Activated CD4-positive, alpha-beta T cell treated with anti-CD3 and anti-CD28 coated beads for 4 hours (primary cell): ENCODE measurements at places on chromosomes 16 and 17.
A peak's percentile ranks its signal among the peaks of the same experiment; 100 is the strongest.

DNA sequence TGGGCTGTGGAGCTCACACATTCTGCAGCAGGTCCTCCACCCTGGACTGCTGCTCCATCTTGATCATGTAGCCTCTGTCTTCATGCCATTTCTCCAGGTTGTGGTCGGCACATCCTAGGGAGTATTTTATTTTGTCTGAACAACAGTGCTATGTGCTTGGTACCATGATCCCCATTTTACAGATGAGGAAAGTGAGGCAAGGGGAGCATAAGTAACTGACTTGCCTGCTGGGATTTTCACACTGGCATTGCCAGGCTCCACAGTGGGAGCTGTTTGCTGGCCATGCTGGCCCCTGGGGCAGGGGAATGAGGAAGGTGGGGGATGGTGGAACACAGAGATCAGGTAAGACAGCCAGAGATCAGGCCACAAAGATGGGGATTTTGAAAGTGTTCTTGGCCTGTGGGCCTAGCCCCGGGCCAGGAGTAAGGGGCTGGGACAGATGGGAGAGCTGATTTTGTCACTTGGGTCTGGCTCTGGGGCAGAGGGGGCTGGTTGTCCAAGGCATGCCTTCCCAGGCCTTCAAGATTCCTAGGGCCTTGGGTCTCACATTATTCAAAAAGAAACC lies 9.3 kb upstream of the ZNF500 start:
- DNase-seq: no peak

DNA sequence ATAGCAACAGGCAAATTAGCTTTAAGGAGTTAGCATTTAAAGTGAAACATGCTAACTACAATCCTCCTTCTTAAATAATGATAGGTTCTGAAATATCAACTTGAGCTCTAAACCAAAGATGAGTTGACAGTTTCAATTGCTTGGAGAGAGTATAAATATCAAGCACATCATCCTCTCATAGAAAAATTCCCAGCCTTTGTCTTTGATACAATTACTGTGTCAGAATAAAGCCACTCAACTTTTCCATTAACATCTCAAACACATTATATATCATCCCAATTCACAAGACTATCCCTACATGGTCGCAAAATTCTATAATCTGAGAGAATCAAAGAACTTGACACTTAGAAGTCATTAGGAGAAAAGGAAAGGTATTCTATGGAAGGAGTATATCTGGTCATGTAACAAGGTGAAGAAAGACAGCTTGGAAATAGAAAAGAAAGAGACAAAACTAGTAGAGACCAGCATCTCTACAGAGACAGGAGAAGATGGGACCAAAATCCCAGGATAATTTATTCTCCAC lies 189.8 kb downstream of the CEP112 start:
- DNase-seq: no peak

GRCh38 chr17:17750881-17751280 lies 69.6 kb downstream of the RAI1 start:
- DNase-seq: no peak

DNA sequence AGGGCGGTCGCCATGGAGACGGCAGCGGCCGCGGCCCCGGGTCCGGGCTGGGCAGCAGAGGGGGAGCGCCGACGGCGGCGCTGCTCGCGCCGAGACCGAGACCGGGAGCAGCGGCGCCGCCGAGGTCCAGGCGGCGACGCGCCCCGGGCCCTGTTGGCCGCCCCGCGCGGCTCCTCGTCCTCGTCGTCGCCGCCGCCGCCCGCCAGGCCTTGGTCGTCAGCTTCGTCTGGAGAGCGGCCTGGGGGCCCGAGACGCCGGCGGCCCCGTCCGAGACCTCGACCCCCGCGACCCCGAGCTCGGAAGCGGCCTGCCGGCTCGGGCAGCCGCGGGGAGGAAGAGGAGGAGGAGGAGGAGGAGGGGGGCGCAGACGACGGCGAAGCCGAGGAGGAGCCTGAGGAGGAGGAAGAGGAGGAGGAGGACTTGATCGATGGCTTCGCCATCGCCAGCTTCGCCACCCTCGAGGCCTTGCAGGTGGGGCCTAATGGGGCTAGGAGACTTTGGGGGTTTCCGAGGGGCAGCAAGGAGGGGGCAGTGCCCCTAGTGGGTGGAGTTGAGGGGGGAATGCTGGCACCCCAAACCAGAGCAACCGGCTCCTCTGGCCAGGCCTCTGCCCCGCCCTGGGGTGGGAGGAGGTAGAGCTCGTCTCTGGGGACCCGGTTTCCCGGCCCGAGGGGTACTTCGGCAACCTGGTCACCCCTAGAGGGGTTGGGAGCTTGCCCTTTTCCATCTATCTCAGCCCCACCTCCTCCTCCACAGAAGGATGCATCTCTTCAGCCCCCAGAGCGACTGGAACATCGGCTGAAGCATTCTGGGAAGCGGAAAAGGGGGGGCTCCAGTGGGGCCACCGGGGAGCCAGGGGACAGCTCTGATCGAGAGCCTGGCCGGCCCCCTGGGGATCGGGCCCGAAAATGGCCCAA lies 1.5 kb downstream of the FBRS start:
- DNase-seq: peak; percentile 54

DNA sequence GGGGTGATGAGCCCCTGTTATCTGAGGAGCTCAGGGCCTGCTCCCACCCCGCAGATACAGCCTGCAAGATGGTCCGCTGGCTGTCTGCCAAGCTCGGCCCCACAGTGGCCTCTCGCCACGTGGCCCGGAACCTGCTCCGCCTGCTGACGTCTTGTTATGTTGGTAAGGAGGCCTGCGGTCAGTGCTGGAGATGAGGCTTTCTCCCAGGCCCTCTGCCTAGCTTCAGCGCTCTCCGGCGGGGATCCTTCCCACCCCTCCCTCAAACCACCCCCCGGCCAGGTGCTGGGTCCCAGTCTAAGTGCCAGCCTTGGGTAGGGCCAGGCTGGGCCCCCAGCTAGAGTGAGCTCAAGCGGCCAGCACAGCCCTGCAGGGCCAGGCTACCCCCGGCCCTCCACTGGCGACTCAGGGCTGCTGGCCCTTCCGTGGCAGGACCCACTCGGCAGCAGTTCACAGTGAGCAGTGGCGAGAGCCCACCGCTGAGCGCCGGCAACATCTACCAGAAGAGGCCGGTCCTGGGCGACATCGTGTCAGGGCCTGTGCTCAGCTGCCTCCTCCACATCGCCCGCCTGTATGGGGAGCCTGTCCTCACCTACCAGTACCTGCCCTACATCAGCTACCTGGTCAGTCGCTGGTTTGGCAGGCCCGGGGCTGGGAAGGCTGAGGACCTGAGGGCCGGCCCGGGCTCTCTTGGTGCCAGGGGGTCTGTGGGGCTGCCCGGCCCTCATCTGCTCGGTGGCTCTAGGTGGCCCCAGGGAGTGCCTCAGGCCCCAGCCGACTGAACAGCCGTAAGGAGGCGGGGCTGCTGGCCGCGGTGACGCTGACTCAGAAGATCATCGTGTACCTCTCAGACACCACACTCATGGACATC lies 6.1 kb downstream of the WDR81 start:
- no peak for DNase-seq

- DNase-seq: no peak
Measured at GRCh38 chr17:42142371-42142896, 12.4 kb downstream of the RAB5C start.
